Stimulated activated CD4-positive, alpha-beta T cell treated with anti-CD3 and anti-CD28 coated beads, Interleukin-15, amount 100 ng/mL, for 1 hour (primary cell): ENCODE measurements at places on chromosomes 11 and 22.

- no peak for DNase-seq
These were observed 111.4 kb downstream of the SPON1 start for GRCh38 chr11:14073849-14074476.

DNA sequence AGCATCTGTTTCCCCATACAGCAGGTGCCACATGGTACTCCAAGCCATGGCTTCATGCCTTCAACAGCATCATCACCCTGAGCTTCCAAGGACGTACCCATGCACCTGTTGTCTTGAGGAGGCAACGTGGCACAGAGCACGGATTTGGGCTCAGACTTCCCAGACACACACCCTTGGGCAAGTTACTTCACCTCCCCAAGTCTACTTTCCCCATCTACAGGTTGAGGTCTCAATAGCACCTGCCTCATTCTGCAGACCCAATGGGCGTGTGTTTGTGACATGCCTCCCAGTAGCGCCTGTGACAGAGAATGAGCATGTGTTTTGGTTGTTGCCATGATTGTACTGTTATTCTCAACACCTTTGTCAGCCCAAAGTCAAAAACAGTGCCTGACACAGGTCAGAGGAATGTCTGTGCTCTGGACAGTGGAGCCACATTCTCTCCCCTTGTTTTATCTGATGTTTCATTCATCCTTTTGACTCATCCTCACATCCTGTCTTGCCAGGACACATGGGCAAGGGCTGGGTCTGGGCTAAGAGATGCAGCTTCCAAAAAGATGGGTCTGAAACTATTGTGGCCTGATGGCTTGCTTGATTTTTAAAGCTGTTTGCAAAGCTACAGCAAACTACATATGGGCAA is 53.4 kb upstream of the CCND1 start:
- no peak for DNase-seq

GRCh38 chr22:21447694-21448402 is 19.3 kb upstream of the TMEM191C start:
- no peak for DNase-seq

GRCh38 chr11:20415432-20415831 is 27.9 kb downstream of the PRMT3 start:
- no peak for DNase-seq

- no peak for DNase-seq
These were observed 48.5 kb upstream of the A4GALT start for GRCh38 chr22:42769238-42769573.

DNA sequence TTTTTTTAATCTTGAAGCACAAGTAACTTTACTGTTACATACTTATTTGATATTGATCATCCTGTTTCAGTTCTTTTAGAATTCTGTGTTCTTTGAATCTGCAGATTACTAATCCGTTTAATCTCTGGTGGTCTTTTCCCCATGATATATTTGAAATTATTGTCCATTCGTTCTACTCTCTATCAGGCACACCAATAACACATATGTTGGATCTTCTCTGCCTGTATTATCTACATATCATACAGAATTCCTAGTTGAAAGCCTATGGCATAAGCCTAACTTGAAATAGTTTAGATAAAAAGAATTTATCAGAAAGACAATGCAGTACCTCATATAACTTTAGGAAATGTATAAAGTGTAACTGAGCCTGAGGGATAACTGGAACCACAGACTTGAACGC is 32.6 kb downstream of the STK33 start:
- DNase-seq = no peak

GRCh38 chr22:40908895-40909294 is 42.3 kb upstream of the RBX1 start:
- no peak for DNase-seq

- no peak for DNase-seq
These were observed 127.6 kb upstream of the C11orf58 start for GRCh38 chr11:16610738-16611388.

- DNase-seq = no peak
These were observed 20.2 kb downstream of the RTN4RL2 start for GRCh38 chr11:57480409-57481137.

- DNase-seq = no peak
These were observed 306.8 kb downstream of the MN1 start for GRCh38 chr22:27494785-27495184.

DNA sequence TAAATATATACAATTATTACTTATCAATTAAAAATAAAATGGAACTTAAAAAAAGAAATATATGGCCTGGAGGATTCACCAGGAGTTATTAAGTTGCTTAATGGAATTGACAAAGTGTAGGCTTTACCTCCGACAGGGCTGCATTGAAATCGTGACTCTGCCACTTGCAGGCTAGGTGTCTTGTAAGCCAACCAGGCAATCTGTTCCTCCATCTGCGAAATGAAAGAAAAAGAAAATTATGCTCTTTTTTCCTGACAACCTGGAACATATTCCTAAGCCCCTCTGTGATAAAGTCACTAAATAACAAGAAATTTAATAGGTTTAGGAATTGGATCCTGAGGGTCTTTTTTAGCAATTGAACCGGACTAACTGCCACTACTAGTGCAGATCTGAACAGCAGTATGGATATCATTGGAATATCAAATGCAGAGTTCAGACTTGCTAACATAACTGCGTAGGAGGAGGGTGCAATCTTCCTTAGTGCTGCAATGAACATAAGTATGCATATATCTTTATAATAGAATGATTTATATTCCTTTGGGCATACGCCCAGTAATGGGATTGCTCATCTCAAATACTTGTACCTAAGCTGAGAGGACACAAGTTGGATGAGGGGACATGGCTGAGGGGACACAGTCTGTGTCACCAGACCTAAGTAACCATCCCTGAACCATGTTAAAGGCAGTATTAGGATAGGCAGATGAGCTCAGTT is 42.5 kb upstream of the CEP126 start:
- DNase-seq = no peak

- no peak for DNase-seq
These were observed 872.0 kb downstream of the BRD1 start for GRCh38 chr22:48955351-48956311.

DNA sequence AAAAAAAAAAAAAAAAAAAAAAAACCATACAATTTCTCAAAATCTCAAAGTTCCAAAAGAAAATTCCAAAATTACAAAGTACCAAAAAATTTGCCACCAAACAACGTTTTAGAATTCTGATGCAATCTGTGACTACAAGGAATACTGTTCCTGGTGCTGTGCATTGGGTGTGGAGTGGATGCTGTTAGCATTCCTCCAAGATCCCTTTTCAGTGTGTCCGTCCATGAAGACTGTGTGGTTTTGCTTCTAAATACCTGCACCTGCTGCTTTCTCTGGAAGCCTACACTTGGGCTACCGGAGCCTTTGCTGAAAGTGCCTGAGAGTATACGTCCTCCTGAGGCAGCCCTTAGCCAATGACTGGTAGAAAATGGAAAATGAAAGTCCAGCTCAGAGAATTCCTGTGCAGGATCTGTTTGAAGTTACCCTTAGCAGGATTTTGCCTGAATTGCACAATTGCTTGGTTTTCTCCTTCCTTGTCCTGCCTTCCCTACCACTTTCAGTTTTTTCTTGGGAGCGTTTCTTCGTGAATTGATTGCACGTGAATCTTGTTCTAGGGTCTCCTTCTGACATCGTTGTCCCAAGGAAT is 140.8 kb downstream of the TRPC6 start:
- no peak for DNase-seq

DNA sequence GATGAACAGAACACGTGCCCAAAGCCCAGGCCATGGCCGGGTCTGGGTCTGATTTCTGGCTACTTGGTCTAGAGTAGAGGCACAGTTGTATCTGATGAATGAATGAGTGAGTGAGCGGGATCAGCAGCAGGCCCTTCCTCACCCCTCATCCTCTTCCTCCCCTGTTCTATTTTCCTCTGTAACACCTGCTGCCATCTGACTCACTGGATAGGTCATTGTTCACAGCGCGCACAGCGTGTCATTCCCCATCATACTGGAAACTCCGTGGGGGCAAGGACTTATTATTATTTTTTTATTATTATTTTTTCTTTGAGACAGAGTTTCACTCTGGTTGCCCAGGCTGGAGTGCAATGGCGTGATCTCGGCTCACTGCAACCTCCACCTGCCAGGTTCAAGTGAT is 13.9 kb downstream of the NCF4 start:
- DNase-seq = no peak

GRCh38 chr22:17733466-17733865 is 40.8 kb downstream of the BID start:
- DNase-seq = no peak

- no peak for DNase-seq
These were observed 494.6 kb upstream of the LRRC4C start for GRCh38 chr11:41954034-41954433.

GRCh38 chr11:48036466-48036865 is 56.1 kb downstream of the PTPRJ start:
- no peak for DNase-seq

- no peak for DNase-seq
These were observed 91.3 kb downstream of the LRRC32 start for GRCh38 chr11:76579056-76579751.

DNA sequence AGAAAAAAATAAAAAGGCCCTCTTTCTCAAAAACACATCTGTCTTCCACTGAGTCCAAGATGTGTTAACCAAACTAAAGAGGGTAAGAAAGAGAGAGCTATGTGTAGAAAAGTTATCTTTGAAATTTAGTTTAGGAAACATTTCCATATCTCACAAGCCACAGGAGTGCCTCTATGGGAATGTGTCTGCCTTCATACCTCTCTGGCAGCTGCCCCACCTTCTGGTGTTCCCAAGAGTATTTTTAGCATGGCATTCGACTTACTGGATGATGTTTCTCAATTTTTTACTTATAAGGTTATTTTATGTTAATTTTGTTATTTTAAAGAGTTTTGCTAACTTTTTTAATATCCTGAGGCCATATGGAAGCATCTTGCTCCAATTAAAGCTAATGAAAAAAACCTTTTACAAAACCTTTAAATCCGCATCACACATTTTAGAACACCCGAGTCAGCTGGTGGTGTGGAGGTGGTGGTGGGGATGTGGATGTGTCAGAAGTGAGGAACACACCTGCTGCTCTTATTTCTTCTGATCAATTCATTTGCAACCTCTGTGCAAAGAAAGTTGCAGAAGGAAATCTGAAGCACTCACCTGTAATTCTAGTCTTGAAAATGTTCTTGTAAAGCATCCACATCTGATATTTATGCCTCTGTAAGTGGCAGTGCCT is 112.2 kb downstream of the NCAM1 start:
- no peak for DNase-seq

DNA sequence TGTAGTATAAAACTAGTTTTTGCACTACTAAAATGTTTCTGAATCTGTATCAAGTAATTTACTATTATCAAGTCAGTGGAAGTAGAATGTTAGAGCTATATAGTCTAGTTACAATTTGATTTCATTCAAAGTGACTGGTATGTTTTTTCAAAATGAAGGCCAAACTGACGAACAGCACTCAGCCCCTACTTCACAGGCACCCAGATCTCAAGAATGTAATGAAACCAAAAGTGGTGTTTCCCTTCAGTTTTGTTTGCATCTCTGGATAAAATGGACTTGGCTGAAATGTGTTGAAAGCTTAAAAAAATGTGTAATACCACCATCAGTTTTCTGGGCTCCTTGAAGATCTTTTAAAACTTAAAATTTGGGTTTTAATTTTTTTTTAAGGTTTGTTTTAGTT is 46.4 kb downstream of the QSER1 start:
- no peak for DNase-seq

DNA sequence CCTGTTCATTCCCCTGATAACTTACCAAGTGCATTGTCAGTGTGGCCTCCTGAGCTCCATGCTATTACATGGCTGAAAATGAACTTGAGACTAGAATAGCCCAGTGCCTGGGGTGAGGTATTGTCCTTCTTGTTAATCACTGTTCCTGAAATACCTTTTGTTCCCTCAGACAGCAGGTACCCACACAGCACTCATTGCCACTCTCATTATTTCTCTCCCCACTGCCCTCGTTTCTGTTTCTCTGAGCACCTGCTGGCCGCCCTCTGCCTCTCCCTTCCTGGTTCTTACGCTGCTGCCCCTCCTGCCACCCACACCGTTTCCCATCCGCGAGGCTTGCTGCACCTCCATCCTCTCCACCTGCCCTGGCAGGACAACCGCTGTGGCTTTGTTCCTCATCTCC is 36.9 kb upstream of the RAB1B start:
- no peak for DNase-seq

GRCh38 chr22:37623075-37624016 is 14.7 kb downstream of the GGA1 start:
- peak; percentile 51 for DNase-seq

- DNase-seq = no peak
These were observed 1.6 kb downstream of the ARSA start for GRCh38 chr22:50626314-50626849.

DNA sequence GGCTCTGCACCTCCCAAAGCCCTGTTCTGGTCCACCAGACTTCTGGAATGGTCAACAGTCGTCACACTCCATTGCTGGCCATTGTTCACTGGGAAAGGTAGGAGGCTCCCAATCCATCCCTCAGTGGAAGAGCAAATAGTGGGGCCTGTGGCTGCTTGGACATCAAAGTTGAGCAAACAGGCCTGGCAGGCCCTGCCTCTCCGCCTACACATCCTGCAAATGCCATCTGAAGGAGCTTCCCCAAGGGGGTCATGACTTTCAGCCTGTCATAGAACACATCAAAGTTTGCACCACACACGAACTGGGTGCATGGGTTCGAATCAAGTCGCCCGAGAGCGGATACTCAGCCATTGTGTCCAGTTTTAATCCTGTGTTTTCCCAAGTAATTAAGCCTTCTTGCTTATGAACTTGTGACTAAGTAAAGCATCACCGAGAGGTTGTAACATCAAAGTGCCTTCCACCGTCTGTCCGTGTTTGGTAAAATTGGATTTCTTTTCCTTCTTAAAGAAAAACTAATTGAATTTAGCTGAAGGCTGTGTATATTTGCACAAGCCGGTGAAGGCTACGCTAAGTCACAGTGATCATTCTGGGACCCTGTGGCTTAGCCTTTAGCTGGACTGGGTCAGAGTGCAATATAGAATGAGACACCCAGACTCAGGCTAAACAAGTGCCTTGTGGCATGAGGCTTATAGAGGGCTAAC is 36.1 kb downstream of the CLPB start:
- no peak for DNase-seq

GRCh38 chr11:132037467-132037862 is 667.0 kb downstream of the NTM start:
- DNase-seq = no peak

DNA sequence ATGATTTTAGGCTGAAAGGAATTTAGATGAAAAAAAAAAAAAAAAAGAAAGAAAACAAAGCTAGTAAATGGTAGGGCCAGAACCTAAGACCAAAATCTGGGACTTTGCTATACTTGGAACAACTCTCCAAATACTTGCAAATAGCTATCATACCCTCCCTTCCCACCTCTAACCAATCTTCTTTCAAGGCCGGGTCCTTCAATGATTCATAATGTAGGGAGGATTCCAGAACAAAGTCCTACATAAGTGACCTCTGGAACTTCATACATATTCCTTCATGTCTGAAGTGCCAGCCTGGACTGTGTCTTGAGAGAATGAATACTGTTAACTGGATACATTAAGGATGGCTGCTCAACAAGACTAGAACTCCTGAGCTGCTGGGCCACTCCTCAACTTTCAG is 9.9 kb downstream of the STK33 start:
- DNase-seq = no peak

GRCh38 chr22:29824677-29825076 is 13.4 kb downstream of the ASCC2 start:
- DNase-seq = no peak
